ENCODE measurements at places on chromosomes 5 and 9. TPM values are rescaled to one million over a fixed set of nuclear protein-coding genes. Genes with fewer than 3 reads are reported as not detected.

- no peaks in the 10 kb centered on the region for H3K36me3 ChIP-seq
- H3K4me1 ChIP-seq = no peaks in the 10 kb centered on the region
- no peaks in the 10 kb centered on the region for H3K27me3 ChIP-seq
- H3K4me3 ChIP-seq = no peak overlapping the region
- H3K27ac ChIP-seq = no peak overlapping the region
Observed at GRCh38 chr5:167565189-167565954, 726.1 kb upstream of the WWC1 start.

GRCh38 chr5:34803974-34804732, 34.8 kb upstream of the TTC23L start:
- no peak overlapping the region for H3K4me3 ChIP-seq
- no peaks in the 10 kb centered on the region for H3K27me3 ChIP-seq
- no peaks in the 10 kb centered on the region for H3K4me1 ChIP-seq
- H3K27ac ChIP-seq = no peak overlapping the region
- peaks cover 33% of the 10 kb centered on the region for H3K36me3 ChIP-seq

DNA sequence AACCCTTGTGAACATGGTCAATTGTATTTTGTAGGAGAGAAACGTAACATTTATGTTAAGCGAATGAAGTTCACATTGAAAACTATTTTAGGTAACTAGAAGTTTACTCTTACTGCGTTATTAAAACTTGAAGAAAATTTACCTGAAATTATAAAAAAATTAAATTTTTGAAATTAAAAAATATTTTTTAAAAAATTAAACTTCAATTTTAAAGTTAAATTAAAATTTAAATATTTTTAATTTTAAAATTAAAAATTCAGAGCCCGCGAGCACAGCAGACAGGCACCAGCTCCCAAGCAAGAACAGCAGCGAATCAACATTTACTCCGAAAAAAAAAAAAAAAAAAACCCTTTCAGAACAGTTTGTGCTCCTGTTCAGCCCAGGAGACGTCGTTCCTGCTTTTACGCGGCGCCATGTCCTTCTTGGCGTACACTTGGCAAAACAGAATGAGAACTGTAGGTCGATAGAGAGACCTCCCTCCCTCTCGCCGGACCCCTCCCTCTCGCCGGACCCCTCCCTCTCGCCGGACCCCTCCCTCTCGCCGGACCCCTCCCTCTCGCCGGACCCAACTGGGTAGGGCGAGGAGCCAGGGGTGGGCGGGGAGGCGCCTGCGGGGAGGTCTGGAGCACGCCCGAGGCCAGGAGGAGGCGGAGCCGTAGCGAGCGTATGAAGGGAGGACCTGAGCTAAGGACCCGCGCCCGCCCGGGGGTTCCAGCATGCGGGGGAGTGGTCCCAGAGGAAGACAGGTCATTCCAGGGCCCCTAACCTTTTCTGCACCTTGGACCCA, 235.8 kb downstream of the ROR2 start:
- peak; percentile 74 for DNase-seq
- no peaks in the 10 kb centered on the region for H3K27me3 ChIP-seq
- no peaks in the 10 kb centered on the region for H3K36me3 ChIP-seq
- peak overlapping the region; percentile 38 for H3K4me3 ChIP-seq
- H3K27ac ChIP-seq = peak overlapping the region; percentile 87
- peaks cover 21% of the 10 kb centered on the region for H3K4me1 ChIP-seq

DNA sequence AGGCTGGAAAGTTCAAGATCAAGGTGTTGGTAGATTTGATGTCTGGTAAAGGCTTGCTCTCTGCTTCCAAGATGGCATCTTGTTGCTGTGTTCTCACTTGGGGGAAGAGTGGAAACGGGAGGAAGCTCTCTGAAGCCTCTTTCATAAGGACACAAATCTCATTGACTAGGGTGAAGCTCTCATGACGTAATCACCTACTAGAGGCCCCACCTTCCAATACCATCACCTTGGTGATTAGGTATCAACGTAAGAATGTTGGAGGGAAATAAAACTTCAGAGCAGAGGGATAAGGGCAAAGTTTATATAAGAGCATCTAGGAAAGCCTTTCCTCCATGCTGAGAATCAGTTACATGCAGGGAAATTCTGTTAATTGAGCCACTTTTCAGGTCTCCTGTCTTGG, 15.4 kb upstream of the KLF9 start:
- no peaks in the 10 kb centered on the region for H3K36me3 ChIP-seq
- no peak for DNase-seq
- no peak overlapping the region for H3K4me3 ChIP-seq

DNA sequence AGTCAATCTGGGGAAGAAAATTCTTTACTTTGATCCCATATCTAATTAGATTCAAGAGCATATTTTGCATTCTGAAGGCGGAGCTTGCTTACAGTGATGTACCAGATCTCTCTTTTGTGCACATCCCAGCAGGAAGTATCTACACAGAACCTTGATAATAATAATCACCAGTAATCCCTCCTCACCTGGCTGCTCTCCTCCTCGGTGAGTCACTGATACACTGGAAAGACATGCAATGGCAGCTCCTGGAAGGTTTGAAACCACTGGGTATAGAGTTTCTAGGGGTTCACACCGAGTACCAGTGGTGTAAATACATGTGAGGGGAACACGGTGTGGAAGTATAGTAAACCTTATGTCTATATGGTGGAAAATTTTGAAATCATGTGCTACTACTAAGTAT, 205.5 kb upstream of the TARS1 start:
- H3K27me3 ChIP-seq = no peaks in the 10 kb centered on the region
- H3K4me3 ChIP-seq = no peak overlapping the region
- no peak overlapping the region for H3K27ac ChIP-seq
- H3K36me3 ChIP-seq = no peaks in the 10 kb centered on the region

GRCh38 chr5:113581388-113581787, 67.9 kb downstream of the YTHDC2 start:
- H3K27me3 ChIP-seq = no peaks in the 10 kb centered on the region
- no peak overlapping the region for H3K27ac ChIP-seq
- H3K4me1 ChIP-seq = no peaks in the 10 kb centered on the region
- H3K36me3 ChIP-seq = peaks cover 46% of the 10 kb centered on the region
- DNase-seq = no peak

- H3K27me3 ChIP-seq = no peaks in the 10 kb centered on the region
- no peaks in the 10 kb centered on the region for H3K36me3 ChIP-seq
- H3K4me3 ChIP-seq = no peak overlapping the region
- H3K4me1 ChIP-seq = no peaks in the 10 kb centered on the region
- no peak for DNase-seq
Observed at GRCh38 chr5:178193251-178193809, 6.2 kb upstream of the GMCL2 start.

The GPR151 gene
- not detected for polyA plus RNA-seq

The TTC16 gene
- 0.12 TPM for polyA plus RNA-seq

The RASGRF2 gene
- 1.1 TPM for polyA plus RNA-seq

The IGIP gene
- 6.6 TPM for polyA plus RNA-seq

Data from stomach (tissue), 19 donors.